ENCODE measurements at places on chromosomes 11 and 22.
A peak's percentile ranks its signal among the peaks of the same experiment; 100 is the strongest.

- DNase-seq, result no peak
These were observed 802.5 kb downstream of the DLG2 start for GRCh38 chr11:84824624-84825023.

GRCh38 chr11:2752923-2753322, 53.1 kb upstream of the KCNQ1OT1 start:
- DNase-seq, result no peak

DNA sequence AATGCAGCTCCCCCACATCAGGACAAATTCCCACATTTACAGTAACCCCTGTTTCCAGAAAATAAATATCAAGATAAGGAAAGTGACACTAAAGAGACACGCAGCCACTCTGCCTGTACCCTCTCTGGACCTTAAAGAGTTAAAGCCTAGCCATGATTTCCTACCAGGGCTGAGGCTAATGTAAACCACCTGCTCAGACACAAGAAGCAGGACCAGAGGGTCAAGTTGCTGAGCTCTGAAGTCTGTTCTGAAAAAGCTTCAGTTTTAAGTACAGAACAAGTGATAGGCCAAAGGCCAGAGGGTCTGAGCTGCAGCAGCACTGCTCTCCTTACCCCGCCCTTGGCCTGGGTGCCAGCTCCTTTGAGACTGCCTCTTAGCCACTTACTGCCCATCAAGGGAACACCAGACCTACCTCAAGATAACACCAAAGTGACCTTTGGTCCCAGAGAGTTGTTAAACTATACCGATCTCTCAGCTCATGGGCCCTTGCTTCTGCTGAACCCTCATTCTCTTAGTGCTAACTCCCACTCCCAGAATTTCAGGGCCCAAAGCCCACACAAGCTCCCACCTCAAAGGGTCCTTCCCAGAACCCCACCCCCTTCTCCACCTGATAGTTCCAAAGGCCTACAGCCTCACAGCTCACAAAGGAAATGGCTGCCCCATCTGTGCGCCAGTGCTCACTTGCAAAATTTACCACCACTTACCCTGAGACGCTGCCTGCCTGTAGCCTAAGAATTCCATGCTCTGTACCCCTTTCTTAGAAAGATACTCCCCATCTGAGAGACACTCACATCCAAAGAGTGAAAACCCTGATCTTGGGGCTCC, 40.5 kb downstream of the IL18BP start:
- DNase-seq, result no peak

DNA sequence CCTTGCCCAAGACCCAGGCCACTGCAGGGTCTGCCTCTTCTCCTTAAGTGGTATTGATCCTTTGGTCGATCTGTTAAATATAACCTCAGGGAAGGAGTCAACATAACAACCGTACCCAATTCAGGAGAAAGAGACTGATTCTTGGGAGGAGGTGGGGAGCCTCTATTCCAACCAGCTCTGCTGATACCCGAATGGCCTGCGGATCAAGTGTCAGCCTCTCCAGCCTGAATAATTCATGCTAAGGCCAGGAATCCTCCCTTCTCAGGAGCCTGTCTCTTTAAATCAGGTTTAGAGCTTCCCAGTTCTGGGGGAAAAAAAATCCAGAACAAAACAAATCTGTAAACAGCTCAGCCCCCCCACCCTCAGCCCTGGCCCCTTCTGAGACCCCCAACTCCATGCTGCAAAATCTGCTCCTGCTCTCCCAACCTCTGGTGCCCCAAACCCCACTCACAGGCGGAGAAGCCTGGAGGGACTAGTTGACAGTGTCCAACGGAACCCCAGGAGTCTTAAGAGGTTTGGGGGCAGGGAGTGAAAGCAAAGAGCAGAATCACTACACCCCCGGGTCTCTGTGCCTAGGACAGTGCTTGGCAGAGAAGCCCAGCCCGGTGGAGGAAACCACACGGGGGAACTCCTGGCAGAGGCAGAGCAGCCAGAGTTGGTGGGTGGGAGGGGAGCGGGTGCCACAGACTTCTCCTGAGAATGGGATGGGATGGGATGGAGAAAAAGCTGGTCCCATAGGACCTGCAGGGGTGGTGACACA, 863 bp upstream of the TPBGL start:
- DNase-seq, result peak; percentile 4

- DNase-seq, result no peak
These were observed 25.8 kb upstream of the RASSF10 start for GRCh38 chr11:12983336-12983735.

DNA sequence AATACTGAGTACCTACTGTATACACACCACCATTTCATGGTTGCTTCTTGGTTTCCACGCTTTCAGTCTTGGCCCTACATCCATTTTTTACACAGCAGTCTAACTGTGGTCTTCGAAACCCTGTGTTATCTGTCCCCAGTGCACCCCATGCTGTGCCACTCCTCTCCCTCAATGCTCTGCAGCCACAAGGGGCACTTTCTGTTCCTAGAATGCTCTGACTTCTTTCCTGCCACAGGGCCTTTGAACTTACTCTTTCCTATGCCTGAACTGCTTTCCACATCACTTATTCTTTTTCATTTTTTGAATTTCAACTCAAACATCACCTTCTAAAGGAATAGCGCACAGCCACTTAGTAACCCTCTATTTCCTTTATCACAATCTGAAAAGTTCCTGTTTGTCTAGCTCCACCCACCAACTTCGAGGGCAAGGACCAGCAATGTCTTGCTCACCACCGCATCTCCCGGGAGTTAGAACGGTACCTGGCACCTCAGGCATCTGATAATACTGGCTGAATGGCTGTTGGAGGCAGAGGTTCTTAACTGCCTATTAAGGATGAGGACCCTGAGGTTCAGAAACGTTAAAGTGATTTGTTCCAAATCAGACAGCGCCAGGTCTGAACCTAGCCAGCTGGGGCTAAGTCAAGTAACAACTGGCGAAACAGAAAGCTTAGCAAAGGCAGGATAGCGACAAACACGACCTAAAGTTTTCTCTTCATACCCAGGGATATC, 568 bp downstream of the ALG8 start:
- DNase-seq, result no peak

GRCh38 chr11:70142221-70142875, 60.7 kb upstream of the FADD start:
- DNase-seq, result no peak

DNA sequence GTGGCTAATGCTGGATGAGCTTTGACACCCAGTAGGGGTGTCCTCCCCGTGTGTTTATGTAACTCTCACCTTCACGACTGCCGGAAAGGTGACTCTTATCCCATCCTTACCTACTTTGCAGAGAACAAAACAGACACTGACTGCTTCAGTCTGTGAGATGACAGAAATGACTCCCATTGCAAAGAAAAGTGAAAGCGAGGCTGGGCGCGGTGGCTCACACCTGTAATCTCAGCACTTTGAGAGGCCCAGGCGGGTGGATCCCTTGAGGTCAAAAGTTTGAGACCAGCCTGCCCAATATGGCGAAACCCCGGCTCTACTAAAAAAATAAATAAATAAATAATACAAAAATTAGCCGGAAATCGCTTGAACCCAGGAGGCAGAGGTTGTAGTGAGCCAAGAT, 106.4 kb upstream of the ANO1 start:
- no peak for DNase-seq

GRCh38 chr11:120587299-120587698, 75.8 kb downstream of the GRIK4 start:
- DNase-seq, result no peak

DNA sequence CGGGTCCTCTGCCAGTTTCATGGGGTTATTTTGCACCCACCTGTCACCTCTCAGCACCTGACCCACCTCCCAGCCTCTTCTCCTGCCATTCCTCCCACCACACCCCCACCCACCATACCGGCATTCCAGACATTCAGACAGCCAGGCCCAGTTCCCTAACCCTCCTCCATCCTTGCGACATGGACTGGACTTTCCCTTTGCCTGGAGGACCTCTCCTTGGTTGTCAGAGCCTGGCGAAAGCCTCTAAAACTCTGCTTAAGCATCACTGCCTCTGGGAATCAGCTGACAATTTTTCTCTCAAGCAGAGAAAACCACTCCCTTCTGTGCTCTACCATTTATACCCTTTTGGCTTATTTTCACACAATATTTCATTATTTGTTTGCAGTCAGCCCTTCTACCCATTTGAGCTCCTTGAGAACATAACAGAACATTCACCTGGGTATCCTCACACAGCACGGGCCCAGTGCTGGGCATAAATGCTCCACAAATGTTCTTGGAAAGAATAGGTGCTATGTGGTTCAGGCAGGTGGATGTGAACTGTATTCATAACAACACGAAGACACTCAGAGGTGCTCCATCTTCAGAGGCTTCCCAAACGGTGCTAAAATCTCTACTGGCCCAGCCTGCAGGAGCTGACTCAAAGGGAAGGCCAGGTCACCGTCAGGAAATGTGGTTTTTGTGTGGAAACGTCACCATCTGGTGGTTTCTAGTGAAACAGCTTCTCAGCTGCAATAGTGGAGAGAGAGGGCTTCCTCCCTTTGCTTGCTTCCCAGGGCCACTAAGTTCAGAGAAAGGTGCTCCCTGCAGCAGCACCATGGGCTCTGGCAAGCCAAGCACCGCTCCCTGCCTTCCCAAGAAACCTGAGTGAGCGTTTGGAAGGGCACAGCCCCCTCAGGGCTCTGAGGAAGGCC, 10.4 kb downstream of the SPATA19 start:
- DNase-seq, result no peak

DNA sequence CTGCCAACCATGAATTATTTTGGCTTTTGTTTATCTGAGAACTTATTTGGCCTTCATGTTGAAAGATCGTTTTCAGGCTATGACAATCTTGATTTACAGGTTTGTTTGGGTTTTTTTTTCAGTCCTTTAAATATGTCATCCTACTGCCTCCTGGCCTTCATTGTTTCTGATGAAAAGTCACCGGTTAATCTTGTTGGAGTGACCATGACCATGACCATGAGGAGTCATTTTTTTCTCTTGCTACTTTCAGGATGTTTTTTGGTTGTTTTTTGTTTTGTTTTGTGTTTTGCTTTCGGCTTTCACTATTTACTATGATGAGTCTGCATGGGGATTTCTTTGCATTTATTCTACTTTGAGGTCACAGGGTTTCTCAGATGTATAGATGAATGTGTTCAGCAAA, 81.6 kb downstream of the BRD1 start:
- no peak for DNase-seq

DNA sequence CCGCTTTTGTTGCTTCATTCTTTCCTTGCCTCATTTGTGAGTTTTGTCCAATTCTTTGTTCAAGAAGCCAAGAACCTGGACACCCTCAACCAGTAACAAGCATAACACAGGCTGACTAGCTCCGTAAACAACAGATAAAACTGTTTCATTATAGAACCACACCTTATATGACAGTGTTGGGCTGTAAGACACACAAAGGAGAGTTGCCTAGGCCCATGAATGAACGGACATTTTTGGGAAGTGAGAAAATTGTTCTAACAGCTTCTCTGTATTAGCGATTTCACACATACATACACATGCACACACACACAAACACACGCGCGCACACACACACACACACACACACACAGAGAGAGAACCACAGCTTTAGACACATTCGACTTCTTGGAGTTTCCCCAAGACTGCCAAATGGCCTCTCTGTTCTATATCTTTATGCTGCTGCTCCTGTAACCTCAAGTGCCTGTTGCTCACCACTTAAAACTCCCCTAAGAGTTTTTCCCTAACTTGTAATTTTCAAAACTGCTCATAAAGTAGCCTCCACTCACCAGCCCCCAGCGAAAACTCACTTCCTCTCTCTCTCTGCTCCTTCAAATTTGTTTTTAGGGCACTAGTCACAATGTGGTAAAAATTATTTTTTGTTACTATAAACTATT, 35.9 kb downstream of the CTSC start:
- DNase-seq, result no peak

DNA sequence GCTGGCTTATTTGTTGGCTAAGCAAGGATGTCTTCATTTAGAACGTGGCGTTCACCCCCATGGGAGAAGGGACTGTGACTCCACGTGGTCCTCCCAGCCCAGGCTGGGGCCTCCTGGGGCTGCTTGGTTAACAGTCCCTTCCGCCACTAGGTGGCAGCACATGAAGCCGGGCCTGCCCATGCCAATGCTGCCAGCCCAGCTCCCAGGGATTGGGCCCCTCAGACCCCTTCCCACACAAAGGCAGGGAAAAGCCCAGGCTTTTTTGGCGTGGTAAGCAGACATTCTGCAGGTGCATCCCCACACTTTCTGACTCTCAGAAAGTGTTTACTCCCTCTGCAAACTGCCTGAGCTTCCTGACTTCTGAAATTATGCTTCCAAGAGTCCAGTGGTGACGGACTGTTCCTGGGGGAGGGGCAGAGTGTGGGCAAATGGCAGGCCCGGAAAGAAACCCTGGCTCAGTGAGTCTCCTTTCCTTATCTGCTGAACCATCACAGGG, 3.1 kb downstream of the CBX6 start:
- peak; percentile 86 for DNase-seq

DNA sequence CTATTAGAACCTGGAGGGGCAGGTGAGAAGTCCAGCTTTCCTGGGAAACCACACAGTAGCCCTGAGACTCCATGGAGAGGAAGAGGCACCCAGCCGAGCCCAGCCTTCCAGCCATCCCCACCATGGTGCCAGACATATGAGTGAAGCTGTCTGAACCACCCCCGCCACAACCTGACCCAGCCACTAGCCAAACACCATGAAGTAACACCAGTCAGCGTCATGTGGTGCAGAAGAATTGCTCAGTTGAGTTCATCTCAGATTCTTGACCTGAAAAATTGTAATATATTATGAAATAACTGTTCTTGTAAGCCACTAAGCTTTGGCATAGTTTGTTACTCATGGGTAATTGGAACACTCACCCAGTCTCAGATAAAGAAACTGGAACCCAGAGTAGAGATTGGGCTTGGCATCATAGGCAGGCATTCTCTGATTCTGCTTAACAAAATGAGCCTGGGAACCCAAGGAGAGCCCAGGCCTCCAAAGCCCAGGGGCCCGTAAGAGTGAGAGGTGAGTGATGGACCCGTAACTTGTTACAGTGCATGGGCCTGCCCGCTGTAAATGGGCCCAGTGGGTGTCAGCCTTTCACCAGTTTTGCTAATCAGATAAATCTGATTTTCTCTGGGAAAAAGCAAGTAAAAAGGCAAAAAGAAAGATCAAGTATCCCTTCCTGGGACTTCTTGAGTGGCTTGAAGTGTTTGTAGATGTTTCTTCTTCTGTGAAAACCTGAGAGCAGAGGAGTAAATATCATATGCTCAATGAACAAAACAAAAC, 305.5 kb downstream of the DDX10 start:
- no peak for DNase-seq

DNA sequence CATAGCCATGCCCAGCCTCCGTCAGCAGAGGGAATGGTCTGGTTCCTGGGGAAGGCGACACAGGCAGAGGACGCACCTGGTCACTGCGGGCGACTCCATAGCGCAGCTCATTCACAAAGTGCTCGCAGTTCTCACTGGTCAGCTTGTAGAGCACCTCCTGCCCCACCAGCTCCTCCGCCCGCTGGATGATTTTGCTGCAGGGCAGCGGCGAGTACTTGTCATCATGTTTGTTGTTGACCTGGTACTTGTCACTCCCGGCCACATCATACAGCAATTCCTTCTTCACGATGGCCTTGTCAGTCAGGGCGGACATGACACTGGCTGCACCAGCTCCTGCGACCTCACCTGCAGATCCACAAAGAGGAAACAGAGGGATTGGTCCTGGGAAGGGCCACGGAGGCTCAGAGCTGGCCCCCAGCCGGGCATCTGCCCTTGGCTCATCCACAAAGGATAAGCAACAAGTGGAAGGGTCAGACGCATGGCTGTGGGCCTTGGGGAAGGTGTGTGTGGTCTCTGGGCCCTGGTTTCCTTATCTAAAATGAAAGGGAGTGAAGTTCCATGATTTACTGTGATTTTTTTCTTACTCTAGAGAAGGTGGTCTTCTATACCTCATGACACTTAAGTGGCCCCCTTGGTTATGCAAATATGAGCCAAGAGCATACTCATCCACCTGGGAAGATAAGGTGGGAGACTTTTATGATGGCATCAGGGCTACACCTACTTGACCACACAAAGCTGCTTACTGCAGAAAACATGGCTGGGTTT, 24.0 kb downstream of the PLAAT3 start:
- DNase-seq, result no peak
